Choroid plexus epithelial cell (primary cell): ENCODE measurements at places on chromosomes 3 and 15.

GRCh38 chr15:66145726-66146182, 107.8 kb downstream of the MEGF11 start:
- DNase-seq: no peak

- DNase-seq: peak; percentile 73
Measured at GRCh38 chr3:118817748-118818165, 216.9 kb downstream of the IGSF11 start.

GRCh38 chr15:25900431-25900830, 37.3 kb upstream of the ATP10A start:
- no peak for DNase-seq

- DNase-seq: no peak
Measured at GRCh38 chr3:50604110-50604621, 7.4 kb downstream of the CISH start.

DNA sequence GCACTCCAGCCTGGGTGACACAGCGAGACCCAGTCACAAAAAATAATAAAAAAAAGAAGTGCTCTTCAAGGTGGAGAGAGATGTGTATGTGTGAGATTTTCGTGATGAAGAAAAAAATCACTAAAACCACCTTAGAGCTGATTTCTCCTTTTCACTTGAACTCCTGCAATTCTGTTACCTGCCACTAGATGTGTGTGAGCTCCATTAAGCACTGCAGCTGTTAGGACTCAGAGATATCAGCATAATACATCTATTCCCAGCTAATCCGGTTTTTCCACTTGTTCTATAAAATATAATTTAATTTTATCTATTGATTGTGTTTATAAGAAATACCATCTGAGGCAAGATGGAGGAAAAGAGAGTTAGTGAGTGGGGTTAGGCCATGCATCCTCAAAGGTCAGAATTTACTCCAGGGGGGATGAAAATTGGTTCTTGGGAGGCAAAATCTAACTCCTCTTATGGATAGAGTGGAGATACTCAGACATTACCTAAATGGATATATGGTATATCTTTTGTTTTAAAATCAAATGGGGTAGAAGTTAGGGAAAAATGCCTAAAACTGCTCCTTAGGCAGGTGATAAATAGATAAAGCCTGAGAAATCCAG, 152.7 kb downstream of the IL20RB start:
- DNase-seq: peak; percentile 67

GRCh38 chr3:190070622-190071347, 49.9 kb downstream of the P3H2 start:
- peak; percentile 39 for DNase-seq

- DNase-seq: peak; percentile 89
Measured at GRCh38 chr3:8848696-8849131, 79.3 kb upstream of the OXTR start.

DNA sequence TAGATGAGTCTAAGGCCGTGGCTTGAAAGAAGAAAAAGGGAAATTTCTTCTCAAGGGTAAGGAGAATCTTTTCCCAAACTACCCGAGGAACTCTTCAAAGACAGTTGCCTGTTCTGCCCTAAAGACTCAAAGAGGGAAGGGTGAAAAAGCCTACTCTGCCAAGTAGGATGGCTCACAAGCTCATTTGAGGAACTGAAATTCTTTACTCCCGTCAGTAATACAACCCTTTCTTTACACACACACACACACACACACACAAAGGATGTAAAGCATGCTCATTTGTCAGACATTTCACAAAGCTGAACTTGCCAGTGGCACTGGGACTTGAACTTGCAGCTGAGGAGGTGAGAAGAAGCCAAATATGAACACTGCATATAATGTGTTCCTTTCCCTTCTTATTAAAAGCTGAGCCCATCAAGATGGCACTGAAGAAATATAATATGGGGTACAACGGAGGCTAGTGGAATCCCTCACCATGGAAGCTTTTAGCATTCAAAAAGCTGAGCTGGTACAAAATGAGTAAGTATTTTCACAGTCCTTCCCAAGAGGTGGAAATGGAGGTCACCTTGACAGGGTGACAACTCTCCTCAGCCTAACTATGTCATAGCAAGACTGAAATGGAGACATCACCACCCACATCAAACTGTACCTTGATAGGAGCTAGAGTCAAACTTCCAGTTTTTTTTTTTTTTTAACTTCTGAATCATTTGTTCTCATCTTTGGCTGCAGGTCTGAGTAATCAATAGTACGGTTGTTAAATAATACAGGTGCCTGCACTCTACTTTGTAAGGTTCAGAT, 57.6 kb downstream of the TAFA4 start:
- no peak for DNase-seq

DNA sequence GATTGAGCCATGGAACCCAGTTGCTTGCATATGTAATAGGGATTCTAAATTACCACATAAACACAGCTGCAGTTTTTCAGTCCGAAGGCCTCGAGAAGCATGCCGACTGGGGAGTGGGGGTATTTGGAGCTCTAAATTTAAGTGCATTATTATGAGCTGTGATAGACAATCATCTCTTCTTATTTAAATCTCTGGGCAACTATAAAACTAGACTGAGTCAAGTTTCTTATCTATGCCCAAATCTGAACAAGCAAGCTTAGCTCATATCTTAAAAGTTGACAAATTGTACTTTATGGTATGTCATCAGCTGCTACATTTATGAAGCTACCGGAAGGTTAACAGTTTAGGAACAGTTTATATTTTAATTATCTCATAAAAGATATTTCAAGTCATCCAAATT, 19.5 kb upstream of the THRB start:
- DNase-seq: no peak
